Activated CD8-positive, alpha-beta memory T cell treated with anti-CD3 and anti-CD28 coated beads for 4 hours (primary cell): ENCODE measurements at places on chromosomes 16 and 17.
A peak's percentile ranks its signal among the peaks of the same experiment; 100 is the strongest.

DNA sequence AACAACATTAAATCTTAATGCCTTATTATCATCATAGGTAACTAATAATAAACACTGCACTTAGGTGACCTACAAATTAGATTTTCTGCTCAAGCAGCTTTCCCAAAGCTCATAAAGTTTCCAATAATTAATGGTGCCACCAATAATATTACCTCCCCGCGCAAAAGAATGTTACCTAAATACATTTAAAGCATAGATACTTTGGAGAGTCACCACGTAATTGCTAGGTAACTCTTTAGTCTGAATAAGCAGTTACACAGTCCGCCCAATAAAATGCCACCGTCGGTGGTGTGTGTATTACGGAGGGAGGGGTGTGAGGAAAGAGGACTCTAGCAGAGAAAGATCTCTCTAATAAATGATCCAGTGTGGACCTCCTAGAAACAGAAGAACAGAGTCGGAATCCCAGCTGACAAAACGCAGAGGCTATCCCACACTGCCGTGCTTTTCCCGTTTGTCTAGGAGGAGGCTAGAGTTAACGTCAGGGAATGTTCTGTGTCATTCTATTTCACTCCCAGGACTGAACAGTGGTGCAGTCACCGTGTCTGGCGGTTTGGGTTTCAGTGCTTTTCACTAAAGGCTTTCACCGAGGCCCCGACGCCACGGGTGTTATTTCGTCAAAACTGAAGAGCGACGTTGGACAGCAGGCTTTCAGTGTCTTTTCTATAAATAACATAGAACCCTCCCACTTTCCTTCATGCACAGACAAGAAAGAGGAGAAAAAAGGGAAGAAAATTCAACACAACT, 630 bp downstream of the RNFT1 start:
- peak; percentile 17 for DNase-seq

DNA sequence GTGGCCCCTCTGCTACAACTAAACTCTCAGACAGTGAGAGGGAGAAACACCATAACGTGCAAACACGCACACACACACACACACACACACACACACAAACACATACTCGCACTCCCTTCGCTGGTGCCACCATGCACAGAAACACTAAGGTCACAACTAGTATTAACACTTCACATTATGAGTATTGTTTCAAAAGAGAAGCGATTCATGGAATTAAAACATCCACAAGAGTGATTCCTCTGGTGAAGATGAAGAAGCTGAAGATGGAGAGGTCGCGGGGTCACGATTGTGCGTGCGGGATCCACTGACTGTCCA, 7.1 kb upstream of the GHDC start:
- DNase-seq, result no peak

DNA sequence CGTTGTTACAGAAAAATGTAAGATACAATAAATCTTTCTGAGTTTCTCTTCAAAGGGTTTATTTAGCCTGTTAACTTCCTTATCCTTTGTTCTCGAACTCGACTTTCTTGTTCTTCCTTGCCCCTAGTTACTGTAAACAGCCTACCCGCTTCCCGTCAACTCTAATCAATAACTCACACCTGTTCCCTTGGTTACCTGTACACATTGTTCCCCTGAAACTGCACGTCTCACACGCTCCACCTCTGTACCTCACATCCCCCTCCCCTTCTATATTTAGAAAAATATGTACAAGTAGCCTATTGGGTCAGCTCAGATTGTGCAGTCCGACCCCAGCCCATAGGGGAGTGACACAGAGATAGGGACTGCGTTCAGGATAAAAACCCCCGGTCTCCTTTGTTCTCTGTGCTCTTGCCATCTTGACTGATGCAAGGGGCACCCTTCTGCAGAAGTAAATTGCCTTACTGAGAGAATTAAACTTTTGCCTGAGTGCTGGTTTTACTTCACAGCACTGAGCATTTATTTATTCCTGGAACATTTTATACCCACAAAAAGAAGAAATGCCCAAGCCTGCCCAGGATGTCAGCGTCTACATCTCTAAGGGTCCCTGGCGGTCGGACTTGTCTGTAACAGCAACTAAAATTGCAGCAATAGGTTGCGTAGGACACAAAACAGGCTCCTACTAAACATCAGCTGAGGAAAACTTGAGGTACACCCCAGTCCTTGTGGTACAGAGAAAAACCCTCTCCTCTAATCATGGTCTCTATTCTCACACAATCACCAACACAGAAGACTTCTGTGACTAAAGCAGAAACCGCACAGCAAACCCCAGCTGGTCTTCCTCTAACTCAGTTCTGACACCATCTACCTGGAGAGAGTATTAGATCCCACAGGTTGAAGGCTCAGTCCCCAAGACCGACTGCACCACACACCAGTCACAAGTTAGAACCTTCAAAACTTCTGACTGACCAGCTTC, 11.3 kb downstream of the WDR45B start:
- no peak for DNase-seq

- DNase-seq, result no peak
These were observed 138.5 kb downstream of the SSH2 start for GRCh38 chr17:29791336-29792080.

DNA sequence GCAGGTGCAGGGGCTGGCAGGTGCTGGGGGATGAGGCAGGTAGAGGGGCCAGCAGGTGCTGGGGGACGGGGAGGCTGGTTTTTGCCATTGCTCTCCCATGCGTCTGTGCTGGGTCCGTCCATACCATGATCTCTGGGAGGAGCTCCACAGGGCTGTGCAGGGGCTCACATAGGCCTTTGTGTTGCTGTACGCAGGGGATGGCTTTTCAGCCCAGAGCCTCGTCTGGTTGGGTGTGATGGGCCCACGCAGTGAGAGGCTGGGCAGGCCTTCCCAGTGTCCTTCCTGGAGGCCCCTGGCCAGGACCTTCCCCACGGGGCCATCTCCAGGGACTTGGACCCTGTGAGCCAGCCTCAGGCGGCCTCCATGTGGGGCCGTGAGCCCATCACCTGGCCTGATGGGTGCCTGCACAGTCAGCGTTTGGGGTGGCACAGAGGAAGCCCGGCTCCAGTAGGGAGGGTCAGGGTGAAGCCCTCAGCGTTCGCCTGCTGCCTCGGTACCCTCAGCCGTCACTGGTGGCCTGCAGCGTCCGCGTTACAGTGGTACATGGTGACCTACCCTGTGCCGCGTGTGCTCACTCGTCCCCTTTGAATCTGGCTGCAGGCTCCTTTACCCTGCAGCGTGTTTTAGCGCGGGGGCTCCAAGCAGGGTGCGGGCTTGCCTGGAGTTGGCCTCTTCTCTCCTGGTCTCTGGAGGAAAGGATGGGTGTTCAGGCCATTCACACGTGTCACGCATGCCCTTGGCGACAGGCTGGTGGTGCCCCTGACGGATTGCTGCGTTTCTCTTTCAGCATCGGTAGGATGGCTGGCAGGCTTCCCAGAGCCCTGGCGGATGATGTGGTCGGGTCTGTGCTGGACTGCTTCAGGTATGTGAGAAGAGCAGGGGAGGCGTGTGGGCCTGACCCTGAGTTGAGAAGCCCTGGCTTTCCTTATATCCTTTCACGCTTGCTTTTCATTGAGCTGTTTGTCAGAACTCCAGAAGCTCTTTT, 30.6 kb downstream of the ZNF750 start:
- DNase-seq, result no peak
